ENCODE measurements at places on chromosomes 6 and 20.

DNA sequence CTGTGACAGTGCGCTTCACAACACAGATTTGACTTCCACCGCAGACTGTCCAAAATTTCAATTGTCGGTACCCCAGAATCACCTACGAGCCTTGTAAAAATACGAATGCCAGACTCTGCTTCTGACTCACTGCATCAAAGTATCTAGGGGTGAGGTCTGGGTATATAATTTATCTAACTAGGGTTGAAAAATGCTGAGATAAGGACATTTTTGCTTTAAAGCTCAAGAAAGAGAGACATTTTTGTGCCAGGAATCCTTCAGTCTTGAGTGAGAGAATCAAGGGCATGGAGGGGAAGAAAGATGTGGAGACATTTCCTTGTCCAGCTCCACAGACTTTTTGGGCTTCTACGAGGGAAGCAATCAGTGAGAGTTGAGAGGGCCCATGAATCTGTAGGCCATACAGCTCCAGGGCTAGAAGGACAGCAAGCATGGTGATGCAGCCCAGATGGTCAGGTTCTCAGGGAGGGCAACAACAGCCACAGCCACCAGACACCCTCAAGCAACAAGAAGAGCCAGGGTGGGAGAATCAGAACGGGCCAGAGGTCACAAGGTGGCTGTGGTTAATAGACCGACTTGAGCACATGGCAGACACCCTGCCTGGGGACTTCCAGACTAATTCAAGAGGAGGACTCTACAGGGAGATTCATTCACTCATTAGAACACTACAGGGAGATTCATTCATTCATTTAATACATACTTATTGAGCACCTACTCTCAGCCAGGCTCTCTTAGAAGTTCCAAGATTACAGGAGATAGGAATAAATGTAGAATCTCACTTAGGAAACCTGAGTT, 211.1 kb upstream of the PRDM1 start:
- no peak for DNase-seq

- DNase-seq: no peak
These were observed 556 bp upstream of the MROH8 start for GRCh38 chr20:37179683-37180524.

GRCh38 chr6:136611746-136612145, 61.5 kb upstream of the MAP7 start:
- DNase-seq: no peak

- no peak for DNase-seq
These were observed 22.3 kb downstream of the TPBG start for GRCh38 chr6:82385961-82386360.

GRCh38 chr6:138146544-138146943, 15.2 kb upstream of the ARFGEF3 start:
- no peak for DNase-seq

DNA sequence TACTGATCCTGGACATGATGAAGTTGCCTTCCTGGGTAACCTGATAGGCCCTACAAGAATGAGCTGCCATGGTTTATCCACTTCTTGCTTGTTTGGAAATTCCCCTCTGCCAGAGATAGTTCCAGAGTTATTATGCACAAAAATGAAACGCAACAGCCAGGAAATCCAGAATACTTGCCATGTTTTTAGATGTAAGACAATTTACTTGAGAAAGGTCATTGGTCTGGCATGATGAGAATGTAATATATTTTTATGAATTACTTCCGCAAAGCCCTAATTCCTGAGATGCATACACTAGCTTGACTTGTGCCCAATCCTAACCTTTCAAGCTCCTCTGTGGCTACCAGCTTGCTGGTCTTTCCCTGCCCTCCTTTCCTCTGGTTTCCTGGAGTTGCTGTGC, 27.9 kb upstream of the NT5E start:
- no peak for DNase-seq

- no peak for DNase-seq
These were observed 49.4 kb downstream of the ADAT2 start for GRCh38 chr6:143401068-143401446.

- DNase-seq: no peak
These were observed 18.6 kb downstream of the ADGRF1 start for GRCh38 chr6:47023573-47023972.

DNA sequence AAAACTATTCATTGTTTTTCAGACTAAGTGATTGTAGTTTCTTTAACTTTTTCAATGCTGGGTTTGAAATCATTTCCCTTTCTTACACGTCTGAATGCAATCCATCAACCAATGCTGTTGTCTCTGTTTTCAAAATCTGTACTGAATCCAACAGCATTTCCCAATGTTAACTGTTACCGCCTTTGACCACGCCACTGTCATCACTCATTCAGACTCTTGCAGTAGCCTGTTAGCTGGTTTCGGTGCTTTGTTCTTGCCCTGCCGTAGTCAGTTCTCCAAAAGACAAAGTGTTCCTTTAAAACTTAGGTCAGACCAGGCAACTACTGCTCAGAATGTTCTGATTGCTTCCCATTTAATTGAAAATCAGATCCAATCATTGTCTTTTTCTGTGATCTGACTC, 131.3 kb downstream of the PLCB4 start:
- no peak for DNase-seq

GRCh38 chr6:155067956-155068615, 73.0 kb downstream of the TIAM2 start:
- DNase-seq: no peak

DNA sequence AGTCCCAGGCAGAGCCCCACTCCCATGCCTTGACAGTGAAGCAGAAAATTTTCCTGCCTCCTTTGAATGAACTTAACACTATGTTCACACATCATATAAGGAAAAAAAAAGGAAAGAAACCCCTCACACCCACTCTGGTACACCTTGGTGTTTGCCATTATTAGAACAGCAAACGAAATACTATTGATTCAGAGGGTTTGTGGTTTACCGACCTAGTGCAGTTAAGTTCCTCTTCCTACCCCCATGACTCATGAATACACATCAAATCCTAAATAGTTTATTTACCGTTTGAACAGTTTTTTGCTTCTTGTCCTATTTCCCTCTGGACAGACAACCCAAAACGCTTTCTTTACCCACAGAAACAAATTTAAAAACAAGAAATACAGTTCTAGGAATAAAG, 237.7 kb downstream of the FOXA2 start:
- no peak for DNase-seq

GRCh38 chr6:101779051-101779844, 385.7 kb downstream of the GRIK2 start:
- DNase-seq: no peak

- DNase-seq: no peak
These were observed 276.4 kb upstream of the MOCS1 start for GRCh38 chr6:40210628-40211056.

DNA sequence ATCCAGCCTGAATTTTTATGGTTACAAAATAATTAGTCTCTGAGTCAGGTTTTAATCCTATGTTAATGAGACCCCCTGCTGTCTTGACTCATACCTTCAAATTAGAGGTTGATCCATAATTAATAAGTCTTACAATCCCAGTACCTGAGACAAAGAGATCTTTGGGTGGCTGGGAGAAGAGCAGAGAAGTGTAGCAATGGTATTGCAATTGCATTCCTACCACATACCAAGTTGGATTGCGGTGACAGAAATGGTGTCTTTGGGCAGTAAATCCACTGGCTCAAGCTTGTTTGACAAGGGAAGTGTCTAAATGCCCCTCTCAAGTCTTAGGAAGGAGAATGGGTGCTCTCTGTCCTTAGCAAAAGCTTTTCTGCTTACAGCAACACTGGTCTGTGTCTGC, 150.4 kb downstream of the BTBD3 start:
- DNase-seq: no peak

DNA sequence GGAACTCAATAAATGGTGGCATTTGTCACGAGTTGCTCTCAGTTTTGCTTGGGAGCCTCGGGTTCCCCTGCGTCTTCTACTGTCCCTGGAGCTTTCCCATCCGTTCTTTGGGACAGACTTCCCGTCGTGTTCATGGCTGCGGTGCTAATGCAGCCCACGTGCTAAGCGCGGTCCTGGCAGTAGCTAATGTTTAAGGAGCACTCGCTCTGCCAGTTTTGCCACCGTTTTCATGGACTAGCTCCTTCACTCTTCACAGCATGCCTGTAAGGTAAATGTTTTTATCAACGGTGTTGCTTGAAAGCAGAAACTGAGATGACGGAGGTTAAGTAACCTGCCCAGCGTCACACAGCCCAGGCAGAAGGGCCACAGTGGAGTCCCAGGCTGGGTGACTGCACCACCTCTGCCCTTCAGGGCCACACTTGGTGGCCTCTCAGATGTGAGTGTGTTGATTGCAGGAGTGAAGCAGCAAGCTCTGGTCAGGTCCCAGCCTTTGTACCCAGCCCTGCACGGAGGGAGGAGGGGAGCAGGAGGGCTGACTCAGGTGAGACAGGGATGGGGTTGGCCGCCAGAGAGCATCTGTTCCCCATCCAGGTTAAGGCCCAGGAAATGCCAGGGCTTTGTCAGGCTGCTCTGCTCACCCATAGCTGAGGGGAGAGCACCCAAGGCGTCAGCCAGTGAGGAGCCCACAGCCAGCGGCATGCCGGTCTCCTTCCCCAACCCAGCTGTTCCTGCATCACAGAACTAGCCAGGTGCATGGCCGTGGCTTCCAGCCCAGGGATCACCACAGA, 181.8 kb downstream of the ZMYND8 start:
- no peak for DNase-seq

DNA sequence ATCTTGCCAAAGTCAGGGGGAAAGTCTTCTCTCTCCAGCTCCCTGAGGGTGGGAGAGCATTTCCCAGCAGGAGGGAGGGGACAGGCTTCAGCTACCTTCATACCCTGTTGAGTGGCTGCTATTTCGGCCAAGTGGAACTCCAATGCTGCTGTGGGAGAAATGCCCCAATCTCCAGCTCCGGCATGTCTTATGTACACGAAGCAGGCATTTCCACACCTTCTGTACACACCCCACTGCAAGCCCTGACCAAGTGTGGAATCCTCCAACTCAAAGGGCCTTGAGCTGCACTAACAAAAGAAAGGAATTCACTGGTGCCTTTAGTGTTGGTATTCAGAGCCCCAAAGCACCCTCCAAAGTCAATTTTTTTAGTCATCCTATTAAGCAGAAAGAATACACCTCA, 313.6 kb upstream of the NT5E start:
- DNase-seq: no peak

GRCh38 chr20:53020376-53020775, 48.2 kb downstream of the TSHZ2 start:
- no peak for DNase-seq

- DNase-seq: no peak
These were observed 495.5 kb upstream of the MAP3K7 start for GRCh38 chr6:91082311-91082832.

DNA sequence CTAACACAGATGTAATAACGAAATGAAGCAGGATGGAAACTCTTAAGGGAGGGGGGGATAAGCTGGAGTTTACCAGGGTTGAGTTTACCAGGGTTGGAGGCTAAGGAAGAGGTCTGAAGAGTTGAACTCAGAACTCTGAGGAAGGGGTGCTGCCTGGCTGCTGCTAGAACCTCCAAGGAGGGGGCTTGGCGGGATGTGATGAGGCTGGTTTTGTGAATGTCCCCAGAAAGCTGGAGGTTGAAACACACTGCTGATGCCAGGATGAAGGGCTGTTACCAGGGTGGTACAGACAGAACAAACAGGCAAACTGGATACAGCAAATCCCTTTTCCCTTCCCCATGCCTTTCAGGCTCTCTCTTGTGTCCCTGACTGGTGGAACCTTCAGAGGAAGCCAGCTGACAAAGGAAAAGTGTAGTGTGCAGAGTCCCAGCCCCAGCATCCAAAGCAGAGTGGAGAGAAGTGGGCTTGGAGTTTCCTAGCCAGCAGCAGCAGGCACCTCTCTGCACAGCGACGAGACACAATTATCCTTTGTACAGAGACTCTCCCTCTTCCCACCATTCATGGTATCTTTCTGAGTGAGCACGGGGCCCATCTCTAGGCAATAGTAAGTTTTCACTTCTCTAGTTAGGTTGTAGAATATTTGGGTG, 23.7 kb downstream of the UBE2V1 start:
- DNase-seq: no peak

- DNase-seq: no peak
These were observed 64.9 kb upstream of the BHLHE23 start for GRCh38 chr20:63071541-63072181.

- DNase-seq: no peak
These were observed 394.5 kb downstream of the CDC5L start for GRCh38 chr6:44781912-44782597.

DNA sequence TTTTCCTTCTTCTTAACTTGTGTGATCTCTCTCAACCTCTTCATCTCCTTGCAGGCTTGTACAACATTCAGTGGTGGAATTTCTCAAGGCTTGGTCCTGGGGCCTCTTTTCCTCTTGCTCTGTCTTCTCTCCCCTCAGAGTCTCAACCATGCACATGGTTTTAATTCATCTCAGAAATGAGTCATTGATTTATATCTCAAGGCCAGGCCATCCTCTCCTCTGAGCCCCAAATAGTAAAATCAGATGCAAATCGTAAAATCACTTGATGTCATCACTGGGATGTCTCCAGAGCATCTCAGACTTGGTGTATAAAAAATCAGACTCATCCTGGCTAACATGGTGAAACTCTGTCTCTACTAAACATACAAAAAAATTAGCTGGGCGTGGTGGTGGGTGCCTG, 85.0 kb downstream of the FNDC1 start:
- DNase-seq: no peak

- DNase-seq: no peak
These were observed 51.5 kb downstream of the NUDT3 start for GRCh38 chr6:34340906-34341480.

GRCh38 chr6:106496823-106497222, 132.5 kb downstream of the RTN4IP1 start:
- DNase-seq: no peak

- no peak for DNase-seq
These were observed 5.1 kb downstream of the SOX12 start for GRCh38 chr20:330233-331149.

- DNase-seq: no peak
These were observed 286.8 kb upstream of the ID4 start for GRCh38 chr6:19550380-19550779.

GRCh38 chr20:4046311-4046924, 31.1 kb upstream of the RNF24 start:
- no peak for DNase-seq

GRCh38 chr20:9981829-9982228, 53.0 kb upstream of the ANKEF1 start:
- DNase-seq: no peak

DNA sequence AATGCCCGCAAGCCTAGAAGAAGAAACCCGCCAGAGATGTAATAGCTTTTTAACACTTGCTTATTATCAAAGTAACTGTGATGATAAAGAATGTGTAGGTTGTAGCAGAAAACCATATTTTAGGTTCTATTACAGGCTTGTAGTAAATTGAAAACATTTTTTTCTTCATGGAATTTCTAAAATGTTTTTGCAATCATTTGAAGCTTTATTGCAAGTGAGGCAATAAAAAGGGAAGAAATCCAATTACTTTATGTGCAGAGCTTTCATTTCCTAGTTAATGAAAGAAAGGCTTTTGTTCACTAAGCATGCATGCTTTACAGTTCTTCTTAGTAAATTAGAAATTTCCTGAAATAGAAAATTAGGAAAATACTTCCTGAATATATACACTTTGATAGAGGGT, 135.1 kb downstream of the B3GAT2 start:
- no peak for DNase-seq

Measured in stimulated activated CD8-positive, alpha-beta memory T cell treated with anti-CD3 and anti-CD28 coated beads, Interleukin-2, amount 100 ng/mL, for 1 hour (primary cell).